Suppressor macrophage (primary cell): ENCODE measurements at places on chromosomes 2 and 18.
A peak's percentile ranks its signal among the peaks of the same experiment; 100 is the strongest.

DNA sequence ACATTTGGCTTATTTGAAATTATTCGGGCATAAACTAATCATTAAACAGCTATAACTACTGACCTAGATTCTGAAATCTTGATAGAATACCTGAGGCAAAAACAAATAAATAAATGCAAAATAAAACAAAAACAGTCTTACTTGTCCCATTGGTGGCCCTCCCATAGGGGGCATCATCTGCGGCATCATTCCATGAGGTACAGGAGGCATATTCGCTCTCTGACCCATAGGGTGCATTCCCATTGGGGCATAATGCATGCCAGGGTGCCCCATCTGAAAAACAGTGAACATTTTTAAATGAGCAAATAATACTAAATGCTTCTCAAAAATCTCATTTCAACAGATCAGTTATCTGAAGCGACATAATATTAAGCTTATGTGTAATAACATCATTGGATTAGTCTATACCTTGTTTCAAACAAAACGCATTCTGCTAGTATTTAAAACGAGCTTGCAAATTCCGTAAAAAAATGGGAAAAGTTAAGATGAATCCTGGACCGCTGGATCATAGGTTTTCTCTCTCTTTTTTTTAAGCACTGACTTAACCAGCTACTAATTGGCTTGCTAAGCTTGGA, 1.3 kb downstream of the PRPF40A start:
- peak; percentile 43 for DNase-seq

DNA sequence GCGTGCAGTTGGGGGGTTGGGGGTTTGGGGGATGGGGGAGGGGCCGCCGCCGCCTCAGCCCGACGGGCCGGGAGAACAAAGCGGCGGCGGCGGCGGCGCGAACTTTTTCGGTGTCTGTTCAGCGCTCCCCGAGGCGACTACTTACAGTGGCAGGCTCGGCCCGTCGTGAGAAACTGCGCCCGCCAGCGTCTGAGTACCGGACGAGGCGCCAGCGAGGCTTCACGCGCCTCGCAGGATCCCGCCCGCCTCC, 172 bp downstream of the PRKD3 start:
- no peak for DNase-seq

DNA sequence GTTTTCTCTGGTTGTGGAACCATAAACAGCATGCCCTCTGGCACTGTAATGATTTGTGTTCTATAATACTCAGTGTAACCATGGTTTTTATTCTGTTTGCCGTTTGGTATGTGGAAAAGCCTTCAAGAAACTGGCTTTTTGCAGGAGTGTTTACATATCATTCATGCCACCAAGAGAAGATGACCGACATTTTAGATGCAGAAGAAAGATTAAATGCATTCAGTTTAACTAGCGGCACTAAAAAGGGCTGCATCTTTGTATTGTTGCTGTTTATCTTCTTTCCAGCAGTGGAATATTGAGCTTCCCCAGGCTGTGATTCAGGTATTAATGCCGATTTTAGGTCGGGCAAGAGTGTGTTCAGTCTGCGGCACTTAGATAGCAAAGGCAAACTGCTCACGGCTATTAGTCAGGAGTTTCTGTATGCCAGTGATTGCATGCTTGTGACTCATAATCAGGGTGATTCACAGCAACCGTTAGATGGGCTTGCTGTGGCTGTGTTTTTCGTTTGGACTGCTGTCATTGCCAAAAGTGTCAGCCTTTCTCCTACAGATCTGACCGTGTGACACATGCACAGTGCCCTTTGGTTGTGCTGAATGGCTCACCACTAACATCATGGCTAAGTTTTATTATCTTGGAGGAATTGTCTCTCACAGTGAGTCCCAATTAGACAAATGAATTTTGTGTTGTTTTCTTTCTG, 479.7 kb downstream of the PARD3B start:
- peak; percentile 3 for DNase-seq

DNA sequence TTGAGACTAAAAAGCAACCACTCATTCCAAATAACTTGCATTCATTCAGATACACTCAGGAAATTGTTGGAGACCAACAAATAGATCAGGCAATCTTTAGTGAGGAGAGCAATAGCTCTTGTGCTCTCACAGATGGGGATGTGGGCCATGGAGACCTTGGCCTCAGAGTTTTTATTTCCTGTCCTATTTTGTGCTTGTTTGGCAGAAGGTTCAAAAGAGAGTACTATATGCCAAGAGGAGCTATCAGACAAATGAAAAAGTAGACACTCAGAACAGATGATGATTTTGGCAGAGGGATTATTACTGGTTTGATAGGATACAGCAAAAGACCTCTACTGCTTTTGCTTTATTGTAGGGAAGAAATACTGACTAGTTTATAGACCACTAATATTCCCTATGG, 230.2 kb downstream of the KCNE4 start:
- DNase-seq, result no peak

DNA sequence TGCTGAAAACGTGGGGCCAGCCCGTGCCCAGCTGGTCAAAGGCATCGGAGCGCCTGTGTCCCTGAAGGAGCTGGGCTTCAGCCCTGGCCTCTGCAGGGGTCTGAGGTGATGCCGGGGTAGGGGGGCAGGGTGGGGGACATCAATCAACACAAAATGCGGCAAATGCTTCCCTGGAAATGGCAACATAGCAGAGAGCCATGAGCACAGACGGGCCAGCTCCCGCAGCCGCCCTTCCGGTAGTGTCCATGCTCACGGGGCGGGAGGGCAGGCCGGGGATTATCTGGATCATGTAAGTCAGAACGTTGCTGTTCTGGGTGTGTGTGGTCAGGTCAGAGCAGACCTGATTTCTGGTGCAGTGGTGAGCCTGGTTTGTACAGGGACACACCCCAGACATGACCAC, 56.5 kb upstream of the TWIST2 start:
- DNase-seq, result no peak

DNA sequence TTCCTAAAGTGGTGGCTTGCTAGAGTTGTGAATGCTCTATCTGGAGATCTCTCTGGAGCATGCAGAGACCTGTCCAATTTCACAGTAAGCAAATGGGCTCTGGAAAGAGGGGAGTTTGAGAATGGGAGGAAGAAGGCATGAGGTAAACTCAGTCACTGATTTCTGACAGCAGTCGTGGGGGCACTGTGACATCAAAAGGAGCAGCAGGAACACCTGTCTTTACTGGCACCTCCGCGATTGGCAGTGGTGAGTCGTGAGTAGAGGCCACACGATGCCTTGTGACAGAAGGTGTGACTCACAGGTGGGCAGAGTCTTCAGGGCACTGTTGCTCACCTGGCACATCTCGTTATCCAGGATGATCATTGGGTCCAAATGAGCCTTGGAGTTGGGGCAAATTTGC, 38.8 kb upstream of the CAVIN2 start:
- no peak for DNase-seq

GRCh38 chr2:221350616-221351015, 221.5 kb downstream of the EPHA4 start:
- no peak for DNase-seq

GRCh38 chr18:79548986-79549637, 130.5 kb upstream of the CTDP1 start:
- DNase-seq, result no peak

DNA sequence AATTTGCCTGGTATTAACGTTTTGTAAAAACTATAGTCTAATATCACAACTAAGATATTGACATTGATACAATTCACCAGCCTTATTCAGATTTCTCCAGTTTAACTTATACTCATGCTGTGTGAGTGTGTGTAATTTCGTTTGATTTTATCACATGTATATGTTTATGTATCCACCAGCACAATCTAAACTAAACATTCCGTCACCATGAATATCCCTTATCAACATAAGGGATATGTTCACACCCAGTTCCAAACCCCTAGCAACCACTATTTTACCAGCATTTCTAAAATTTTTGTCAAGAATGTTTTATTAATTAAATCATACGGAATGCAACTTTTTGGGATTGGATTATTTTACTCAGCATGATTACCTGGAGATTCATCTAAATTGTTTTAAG, 450.3 kb downstream of the FBXO15 start:
- DNase-seq, result no peak

GRCh38 chr18:44715842-44716241, 35.2 kb downstream of the SETBP1 start:
- DNase-seq, result no peak

DNA sequence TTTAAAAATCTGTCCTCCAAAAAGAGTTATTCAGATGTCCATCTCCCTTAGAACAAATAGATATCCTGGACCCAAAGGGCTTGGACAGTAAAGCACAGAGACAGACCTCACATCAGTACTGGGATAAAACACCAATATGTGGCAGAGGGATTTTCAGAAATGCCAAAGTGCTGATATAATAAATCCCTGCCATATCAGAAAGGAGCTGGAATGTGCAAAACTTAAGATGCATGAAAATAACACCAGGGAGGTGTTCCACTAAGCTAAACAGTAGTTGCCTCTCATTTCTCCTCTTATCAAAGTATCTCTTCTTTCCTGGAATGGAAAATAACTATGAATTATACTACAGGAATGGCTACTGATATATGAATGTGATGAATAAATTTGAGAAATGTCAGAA, 13.2 kb downstream of the USP40 start:
- no peak for DNase-seq

- DNase-seq, result no peak
Observed at GRCh38 chr18:11655606-11655932, 33.5 kb upstream of the GNAL start.

- no peak for DNase-seq
Observed at GRCh38 chr2:109318949-109319342, 189.9 kb downstream of the SH3RF3 start.
